ENCODE measurements at places on chromosomes 6 and 20.

DNA sequence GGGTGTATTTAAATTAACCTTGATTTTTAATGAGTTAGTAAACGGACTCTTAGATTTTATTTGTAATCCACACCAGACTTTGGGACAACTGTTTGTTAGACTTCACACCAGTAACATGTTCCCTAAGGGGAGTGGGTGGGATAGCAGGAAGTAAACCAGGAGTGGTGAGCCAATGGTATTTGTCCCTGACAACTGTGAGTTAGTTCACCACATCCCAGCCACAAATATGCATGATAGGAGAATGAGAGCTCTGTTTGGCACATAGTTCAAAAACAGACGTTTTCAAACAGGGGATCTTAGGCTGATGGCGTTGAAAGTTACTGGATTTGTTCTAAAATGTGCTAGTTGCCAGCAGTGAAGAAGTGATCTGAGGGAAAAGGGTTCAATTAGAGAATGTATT, 18.7 kb upstream of the COL10A1 start:
- DNase-seq = no peak

- DNase-seq = no peak
These were observed 33.6 kb downstream of the KCNB1 start for GRCh38 chr20:49448917-49449316.

DNA sequence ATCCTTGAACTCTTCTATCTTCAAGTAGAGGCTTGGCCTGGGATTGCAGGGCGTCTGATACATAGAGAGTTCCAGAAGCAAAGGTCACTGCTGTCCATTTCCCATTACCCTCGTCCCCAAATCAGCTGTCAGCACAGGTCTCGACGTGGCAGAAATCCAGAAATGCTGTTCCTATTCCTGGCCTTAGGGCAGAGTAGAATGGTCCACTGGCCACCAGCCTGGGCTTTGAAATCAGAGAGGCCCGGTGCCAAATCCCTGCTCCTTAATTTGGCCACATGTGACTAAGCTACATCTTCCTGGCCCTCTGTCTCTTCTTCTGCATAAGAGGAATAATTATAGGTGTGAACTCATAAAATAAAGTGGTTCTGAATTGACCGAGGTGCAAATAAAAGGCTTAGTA, 40.9 kb upstream of the FAM83D start:
- no peak for DNase-seq

DNA sequence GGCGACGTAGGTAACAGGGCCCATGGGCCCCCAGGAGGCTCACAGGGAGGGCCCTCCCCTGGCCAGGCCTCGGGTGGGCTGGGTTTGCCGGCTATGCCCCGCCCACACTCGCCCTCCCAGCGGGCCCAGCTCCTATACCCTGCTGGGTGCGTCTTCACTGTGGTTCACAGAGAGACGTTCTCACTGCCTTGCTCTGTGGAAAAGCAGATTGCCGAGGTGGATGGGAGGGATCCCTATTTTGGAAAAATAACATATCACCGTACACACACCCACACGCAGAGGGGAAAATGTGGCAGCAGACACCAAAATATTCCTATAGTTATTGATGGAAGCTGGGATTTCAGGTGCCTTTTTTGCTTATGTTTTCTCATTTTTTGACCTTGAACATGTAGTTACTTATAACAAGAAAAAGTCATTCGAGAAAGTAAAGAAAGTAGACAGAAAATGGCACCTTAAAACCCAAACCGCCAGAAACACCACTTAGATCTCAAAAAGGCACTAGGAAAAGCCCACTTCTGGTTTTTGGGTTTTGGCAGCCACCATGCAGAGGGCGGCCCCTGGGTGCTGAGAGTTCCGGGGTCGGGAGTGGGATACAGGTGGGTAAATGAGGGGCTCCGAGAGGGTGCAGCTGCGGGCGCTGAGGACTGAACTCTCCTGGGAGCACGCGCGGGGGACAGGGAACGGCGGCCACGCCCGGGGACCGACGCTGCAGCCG, 49.4 kb downstream of the TMEM242 start:
- peak; percentile 70 for DNase-seq

GRCh38 chr6:118775381-118775780, 118.6 kb upstream of the ASF1A start:
- DNase-seq = no peak

DNA sequence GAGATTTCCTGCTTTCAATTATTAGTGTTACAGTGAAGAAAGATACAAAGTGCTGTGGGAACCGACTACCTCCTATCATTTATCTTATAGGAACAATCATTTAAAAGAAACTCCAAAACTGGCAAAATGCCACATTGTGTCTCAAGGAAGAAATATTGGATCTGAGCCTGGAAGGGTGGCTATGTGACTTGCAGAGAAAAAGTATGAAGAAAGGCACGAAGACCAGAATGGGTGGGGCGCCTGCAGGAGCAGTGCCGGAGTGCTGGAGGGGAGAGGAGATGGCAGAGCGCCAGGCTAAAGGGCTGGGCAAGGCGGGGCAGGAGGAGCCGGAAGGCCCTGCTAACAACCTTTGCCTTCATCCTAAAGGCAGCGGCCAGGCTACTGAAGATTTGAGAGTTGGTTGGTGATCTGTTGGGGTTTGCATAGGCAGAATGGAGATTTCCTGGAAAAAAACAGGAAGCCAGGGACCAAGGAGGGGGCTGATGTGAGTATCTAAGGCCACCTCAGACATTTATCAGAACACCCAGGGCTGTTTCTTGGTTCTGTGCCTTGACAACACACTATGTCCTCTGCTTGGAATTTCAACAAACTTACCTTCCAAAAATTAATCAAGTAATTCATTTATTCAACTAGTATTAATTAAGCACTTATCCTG, 125.6 kb downstream of the MAFB start:
- no peak for DNase-seq

GRCh38 chr20:9075264-9076095, 6.6 kb downstream of the PLCB4 start:
- no peak for DNase-seq

DNA sequence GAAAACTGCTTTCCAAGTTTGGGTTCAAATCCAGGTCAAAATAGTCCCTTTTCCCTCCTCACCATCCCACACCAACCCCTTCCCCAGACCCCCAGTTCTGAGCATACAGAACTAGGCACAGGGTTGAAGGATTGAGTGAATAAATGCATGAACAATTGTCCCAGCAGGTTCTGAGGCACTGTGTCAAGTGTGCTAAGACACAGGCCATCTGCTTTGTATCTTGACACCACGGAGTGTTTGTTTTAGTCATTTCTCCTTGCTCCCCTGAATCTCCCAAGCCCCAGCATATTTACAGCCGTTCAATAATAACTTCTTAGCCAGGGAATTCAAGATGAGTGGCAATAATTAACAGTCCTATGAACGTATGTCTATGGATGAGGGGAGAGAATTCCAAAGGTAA, 102.8 kb upstream of the JARID2 start:
- DNase-seq = no peak

DNA sequence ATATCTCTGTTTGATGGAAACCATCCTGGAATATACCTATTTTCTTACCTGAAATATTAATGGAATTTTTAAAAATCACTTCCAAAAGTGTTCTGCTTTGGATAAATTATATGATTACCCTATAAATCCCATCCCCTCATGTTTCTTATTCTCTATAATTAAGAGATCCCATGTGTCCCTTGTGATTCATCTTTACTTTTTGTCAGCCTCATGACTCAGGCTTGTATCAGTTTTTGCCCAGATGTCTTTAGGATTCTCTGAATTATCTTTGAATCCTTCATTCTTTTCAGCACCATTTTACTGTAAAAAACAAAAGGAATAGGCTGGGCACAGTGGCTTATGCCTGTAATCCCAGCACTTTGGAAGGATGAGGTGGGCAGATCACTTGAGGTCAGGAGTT, 804.5 kb upstream of the CITED2 start:
- no peak for DNase-seq

GRCh38 chr20:19543101-19543500, 215.0 kb upstream of the RIN2 start:
- DNase-seq = no peak

DNA sequence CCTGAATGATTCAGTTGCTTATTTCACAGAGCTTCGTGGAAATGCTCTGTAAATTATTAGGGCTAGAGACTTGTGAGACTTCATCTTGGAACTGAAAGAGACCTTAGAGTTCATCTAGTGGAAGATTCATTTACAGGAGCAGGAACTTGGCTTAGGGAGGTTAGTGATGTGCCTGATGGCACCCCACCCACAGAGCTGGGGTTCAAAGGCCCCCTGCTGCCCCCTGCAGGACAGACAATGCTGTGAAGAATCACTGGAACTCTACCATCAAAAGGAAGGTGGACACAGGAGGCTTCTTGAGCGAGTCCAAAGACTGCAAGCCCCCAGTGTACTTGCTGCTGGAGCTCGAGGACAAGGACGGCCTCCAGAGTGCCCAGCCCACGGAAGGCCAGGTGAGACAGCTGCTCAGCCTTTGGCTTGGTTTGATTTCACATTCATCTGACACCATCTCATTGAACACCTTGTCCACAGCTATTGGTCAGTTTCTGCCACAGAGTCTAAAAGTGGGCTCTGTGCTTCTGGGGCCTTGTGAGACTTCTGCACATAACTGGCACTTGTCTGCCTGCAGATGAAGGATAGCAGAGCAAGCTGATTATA, 25.1 kb downstream of the MYBL2 start:
- peak; percentile 57 for DNase-seq

DNA sequence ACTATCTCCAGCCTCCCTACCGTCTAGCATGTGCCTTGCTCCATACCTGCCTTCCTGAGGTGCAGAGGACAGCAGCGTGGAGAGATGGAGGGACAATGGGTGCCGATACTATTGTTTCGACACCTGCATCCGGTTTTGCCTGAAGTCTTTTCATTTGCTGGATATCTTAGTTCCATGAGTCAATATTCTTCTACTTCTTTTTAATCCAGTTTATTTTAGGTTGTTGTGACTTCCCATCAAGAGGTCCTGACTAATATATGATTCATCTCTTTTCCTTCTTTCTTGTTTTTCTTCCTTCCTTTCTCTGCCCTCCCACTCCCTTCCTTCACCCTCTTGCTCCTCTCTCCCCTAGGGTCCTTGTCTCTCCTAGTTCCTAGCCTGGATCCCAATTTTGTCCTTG, 91.4 kb downstream of the CDH26 start:
- no peak for DNase-seq

- no peak for DNase-seq
These were observed 31.9 kb upstream of the NOX3 start for GRCh38 chr6:155487371-155488130.

DNA sequence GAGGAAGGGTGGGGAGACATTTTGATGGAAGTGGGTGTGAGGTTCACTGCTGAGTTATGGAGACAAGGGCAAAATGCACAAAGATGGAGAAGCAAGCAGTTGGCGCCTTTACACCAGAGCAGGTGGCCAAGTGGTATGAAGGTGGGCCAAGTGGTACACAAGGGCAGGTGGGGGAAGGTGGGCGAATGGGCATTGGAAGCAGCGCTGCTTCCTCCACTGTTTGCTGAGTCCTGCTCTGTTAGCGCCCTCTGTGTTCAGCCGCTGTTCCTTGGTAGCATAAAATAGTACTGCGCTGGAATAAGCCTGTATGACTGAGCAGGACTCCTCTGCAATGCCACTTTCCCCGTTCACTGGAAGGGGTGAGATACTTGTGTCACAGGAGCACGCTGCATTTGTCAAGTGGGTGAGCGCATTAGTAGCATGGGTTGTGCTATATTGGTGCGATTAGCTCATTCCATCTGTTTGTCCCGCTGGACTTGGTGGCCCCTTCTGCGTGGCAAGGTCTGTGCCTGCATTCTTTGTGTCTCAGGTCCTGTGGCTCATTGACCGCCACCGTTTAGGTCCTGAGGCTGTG, 116.4 kb downstream of the TOX2 start:
- no peak for DNase-seq

DNA sequence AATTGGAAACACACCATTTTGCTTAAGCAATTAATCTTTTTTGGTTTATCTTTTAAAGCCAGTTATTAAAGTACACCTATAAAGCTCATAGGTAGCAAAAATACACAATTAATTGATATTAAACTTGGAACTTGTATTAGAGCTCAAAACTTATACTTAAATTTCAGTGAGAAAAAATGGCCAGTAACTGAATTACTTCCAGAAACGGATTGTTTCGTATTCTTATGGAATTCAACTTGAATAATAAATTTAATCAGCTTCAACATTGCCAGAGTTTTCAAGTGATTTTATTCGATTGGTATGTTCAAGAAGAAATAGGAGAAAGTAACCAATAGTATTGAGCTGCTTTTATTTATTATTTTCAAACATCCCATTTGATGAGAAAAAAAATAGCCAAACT, 112.7 kb upstream of the PDE10A start:
- no peak for DNase-seq

- DNase-seq = no peak
These were observed 1.5 kb downstream of the TGM3 start for GRCh38 chr20:2297357-2297728.

- DNase-seq = peak; percentile 53
These were observed 76.2 kb downstream of the TCP11 start for GRCh38 chr6:35064757-35065440.

Measured in D721Med (cell line).